Temporal lobe (tissue), 4 donors: ENCODE measurements at places on chromosomes 16 and 17. TPM values are rescaled to one million over a fixed set of nuclear protein-coding genes. Genes with fewer than 3 reads are reported as not detected.

HOXB5 gene
- total RNA-seq: not detected

FOXK2 gene
- 27.8 TPM for total RNA-seq

GDPD3 gene
- total RNA-seq: 1.7 TPM

PYDC1 gene
- total RNA-seq: 0.49 TPM

RNU2-1 gene
- not detected for total RNA-seq

CALB2 gene
- total RNA-seq: 19.4 TPM

NETO2 gene
- total RNA-seq: 122 TPM

MT1G gene
- total RNA-seq: 0.74 TPM

SGCA gene
- total RNA-seq: 0.25 TPM

RHBDL1 gene
- 1.7 TPM for total RNA-seq

CMTM3 gene
- 6.1 TPM for total RNA-seq

SPEM2 gene
- not detected for total RNA-seq

SULT1A2 gene
- total RNA-seq: 0.25 TPM

OR4D1 gene
- total RNA-seq: under 0.01 TPM

CD19 gene
- 0.74 TPM for total RNA-seq

TEFM gene
- 11.3 TPM for total RNA-seq

CACNG5 gene
- 0.98 TPM for total RNA-seq

LMF1 gene
- 10.6 TPM for total RNA-seq

MT1F gene
- 2.0 TPM for total RNA-seq

FLCN gene
- 26.8 TPM for total RNA-seq

APOH gene
- not detected for total RNA-seq
